ENCODE measurements at places on chromosomes 2 and 18. TPM values are rescaled to one million over a fixed set of nuclear protein-coding genes. Genes with fewer than 3 reads are reported as not detected.

DQX1 gene
- 1.0 TPM for total RNA-seq

EPB41L3 gene
- not detected for total RNA-seq

MC4R gene
- not detected for total RNA-seq

PHOSPHO2 gene
- total RNA-seq = 2.6 TPM

LRATD1 gene
- total RNA-seq = not detected

CDKL4 gene
- not detected for total RNA-seq

AGXT gene
- total RNA-seq = not detected

- no peak for DNase-seq
These were observed 44.3 kb upstream of the EHBP1 start for GRCh38 chr2:62661263-62661635.

- DNase-seq = no peak
These were observed 254.9 kb downstream of the NDUFA10 start for GRCh38 chr2:239770246-239770639.

GRCh38 chr2:14941151-14941631 lies 308.7 kb downstream of the LRATD1 start:
- DNase-seq = no peak

DNA sequence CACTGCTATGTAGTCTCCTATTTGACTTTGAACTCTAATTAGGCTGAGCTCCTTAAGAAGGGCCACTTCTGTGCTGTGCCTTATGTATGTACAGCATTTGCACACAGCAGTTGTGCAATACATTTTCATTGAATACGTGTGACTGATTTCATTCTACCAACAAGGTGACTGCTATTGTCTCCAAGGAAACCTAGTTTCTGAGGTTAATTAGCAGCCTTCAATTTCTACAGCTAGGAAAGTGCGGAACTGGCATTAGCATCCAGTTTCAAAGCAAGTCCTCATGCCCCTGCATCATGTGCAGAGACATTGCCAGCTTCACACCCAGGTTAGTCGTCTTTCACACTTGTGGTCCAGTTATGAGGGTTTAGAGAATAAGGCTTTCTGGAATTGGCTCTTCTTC lies 58.6 kb downstream of the NCK2 start:
- no peak for DNase-seq

DNA sequence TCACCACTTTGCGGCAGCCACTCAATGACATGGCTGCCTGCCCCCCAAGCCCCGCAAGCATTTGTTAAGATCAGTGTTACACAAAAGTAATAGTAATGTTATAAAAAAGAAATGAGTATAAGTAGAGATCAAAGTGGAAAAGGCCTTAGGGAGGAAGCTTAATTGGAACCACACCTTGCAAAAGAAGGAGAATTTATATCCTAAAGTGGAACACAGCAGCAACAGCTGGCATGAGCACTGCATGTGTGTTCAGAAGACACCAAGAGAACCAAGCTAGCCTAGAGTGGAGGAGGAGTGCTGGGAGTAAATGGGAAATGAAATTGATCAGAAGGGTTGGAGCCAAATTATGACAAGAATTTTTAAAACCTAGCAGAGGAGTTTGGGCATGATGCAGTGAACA lies 73.1 kb upstream of the STK17B start:
- no peak for DNase-seq

DNA sequence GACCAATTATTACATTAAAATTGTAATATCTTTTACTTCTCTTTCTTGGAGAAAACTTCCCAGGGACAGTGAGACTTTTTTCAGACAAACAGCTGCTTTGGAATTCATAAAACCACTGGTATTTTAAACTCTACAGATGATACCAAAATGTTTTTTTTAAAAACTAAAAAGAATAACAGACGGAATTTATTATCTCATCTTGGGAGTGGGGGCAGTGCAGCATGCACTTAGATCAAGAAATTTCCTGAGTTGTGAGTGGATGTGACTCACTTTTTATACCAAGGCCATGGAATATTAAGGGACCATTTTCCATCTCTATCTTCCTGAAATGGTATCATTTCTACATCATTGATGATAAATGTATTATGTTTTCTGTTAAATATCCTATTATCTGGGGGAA lies 422.8 kb upstream of the HNRNPA3 start:
- DNase-seq = no peak

DNA sequence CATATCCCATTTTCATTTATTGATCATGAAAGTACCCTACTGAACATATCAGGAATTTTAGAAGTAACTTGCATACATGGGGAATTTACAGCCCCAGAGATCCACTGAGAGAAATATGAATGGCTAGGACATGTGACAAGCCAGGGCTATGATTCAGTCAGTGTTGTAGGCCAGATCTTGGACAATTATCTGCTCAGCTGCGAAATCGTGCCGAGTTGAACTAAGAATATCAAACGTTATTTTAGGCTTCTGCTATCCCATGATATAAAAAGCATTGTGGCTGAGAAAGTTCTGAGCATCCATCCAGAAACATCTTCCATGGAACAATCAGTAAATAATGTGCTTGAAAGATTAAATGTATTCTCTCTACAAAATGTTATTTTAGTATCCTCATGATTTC lies 85.7 kb upstream of the UNC80 start:
- no peak for DNase-seq

GRCh38 chr2:180495606-180496005 lies 484.8 kb upstream of the UBE2E3 start:
- no peak for DNase-seq

DNA sequence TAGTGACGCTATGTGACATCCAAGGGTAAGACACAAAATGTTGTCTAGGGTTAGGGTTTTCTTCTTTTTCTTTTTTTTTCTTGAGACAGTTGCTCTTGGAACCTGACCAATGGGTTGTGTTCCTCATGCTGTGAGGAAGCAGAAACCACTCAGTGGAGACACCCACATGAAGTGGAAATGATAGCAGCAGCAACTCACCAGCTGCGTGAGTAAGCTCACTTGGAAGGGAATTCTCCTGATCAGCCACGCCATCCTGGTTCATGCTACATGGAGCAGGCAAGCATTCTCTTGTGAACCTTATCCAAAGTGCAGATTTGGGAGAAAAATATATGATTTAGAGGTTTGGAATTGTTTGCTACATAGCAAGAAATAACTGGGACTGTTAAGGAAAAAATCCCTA lies 863.7 kb downstream of the EPHA4 start:
- DNase-seq = no peak

DNA sequence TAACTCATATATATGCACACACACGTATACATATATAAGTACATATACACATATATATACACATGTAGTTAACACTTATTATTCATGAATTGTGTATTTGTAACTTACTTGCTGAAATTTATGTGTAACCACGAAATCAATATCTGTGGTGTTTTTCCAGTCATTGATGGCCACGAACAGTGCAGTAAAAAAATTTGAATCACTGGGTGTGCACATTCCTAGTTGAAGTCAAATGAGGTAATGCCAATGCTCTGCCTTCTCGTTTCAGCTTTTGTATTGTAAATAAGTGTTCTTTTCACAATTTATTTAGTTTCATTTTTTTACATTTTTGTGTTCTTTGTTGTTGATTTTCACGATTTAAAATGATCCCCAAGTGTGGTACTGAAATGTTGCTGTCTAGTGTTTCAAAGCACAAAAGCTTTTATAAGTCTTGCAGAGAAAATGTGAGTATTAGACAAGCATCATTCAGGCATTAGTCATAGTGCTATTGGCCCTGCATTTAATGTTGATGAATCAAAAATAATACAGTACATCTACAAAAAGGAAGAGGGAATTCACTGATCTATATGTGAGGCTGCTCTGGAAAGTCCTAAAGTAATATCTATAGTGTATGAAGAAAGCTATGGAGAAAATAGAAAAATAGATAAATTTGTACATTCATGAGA lies 419.0 kb downstream of the DSC3 start:
- DNase-seq = no peak

GRCh38 chr18:76633588-76634269 lies 138.7 kb upstream of the ZNF516 start:
- no peak for DNase-seq

DNA sequence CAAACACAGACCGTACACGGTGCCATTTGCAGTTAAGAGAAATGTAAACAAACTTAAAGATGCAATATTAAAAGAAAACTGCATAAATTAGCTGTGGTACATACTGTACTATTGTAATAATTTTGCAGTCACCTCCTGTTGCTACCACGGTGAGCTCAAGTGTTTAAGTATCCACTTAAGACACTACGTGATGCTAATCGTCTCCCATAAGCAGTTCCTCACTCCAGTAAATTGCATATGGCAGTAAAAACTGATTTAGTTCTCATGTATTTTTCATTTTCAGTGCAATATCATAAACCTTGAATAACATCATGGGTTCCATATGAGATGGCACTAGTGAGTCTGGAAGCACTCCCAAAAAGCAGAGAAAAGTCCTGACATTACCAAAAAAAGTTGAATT lies 14.4 kb downstream of the CLEC4F start:
- no peak for DNase-seq

- DNase-seq = no peak
These were observed 224.8 kb upstream of the ID2 start for GRCh38 chr2:8457092-8457481.

DNA sequence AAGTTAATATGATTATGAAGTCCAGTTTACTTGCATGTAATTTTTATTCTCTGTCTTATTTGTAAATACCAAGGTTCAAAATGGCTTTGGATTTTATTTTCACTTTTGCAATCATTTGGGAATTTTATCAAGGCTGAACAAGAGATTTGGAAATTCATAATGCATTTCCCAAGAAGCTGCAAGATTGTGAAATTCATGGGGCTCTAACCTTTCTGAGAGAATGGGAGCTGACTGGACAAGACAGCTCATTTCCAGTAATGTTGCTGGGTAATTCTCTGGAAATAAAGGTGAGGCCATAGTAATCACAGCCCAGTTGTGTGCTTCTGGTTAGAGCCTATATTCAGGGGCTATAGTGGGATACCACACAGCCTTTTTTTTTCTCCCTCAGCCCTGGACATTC lies 21.5 kb upstream of the NABP1 start:
- DNase-seq = no peak

DNA sequence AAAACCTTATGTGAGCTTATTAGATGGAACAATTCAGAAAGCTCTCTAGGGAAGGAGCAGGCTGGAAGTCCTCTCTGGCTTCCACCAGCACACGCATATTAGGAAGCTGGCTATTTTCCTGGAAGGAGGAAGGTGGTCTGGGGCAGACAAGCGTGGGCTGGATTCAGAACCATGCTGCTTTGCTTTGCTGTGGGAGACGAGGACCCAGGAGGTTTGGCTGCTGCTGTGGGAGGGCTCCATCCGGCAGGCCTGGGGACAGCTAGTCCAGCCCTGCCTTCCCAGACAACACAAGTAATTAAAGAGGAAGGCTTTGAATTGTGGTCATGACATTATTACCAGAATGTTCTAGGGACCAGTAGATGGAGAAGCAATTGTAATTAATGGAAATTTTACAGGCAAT lies 238.8 kb upstream of the MYT1L start:
- DNase-seq = no peak

Measured in natural killer cell treated with Interleukin-12 subunit alpha and Interleukin-12 subunit beta and Interleukin-15 and Interleukin-18, amount 100 ng/mL, for 72 hours (primary cell).